NCI-H2081 treated with DMSO at 0.1 percent for 48 hours (cell line): ENCODE measurements at places on chromosomes 16 and 17.

GRCh38 chr16:48538746-48539484 lies 71.1 kb downstream of the N4BP1 start:
- DNase-seq: no peak

GRCh38 chr17:75163074-75163473 lies 8.8 kb upstream of the JPT1 start:
- no peak for DNase-seq

- no peak for DNase-seq
These were observed 38.1 kb upstream of the CCL1 start for GRCh38 chr17:34401165-34401564.

DNA sequence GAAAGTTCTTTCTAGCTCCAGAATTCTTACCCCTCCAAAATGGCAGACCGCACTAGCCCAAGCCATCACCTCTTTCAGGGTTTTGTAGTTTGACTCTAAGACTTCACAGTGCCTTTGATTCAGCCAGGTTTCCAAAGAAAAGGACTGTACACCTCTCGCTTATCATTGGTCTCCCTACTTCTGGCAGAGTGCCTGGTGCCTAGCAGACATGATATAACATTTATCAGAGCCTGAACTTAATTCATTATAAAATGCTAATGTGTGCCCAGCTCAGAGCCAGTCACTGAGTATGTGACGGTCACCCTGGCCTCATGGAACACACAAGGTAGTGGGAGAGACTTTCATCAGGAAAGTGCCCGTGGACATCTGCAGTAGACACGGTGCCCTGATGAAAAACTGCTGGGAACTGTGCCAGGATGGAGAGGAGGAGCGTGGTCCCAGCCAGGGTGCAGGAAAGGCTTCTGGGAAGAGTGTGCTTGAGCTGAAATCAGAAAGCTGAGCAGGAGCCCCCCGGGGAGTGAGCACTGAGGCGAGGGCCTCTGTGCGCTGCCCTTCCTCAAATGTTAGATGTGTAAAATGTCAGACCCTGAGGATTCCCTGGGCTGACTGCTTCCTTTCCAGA lies 34.3 kb upstream of the LGALS9 start:
- no peak for DNase-seq

DNA sequence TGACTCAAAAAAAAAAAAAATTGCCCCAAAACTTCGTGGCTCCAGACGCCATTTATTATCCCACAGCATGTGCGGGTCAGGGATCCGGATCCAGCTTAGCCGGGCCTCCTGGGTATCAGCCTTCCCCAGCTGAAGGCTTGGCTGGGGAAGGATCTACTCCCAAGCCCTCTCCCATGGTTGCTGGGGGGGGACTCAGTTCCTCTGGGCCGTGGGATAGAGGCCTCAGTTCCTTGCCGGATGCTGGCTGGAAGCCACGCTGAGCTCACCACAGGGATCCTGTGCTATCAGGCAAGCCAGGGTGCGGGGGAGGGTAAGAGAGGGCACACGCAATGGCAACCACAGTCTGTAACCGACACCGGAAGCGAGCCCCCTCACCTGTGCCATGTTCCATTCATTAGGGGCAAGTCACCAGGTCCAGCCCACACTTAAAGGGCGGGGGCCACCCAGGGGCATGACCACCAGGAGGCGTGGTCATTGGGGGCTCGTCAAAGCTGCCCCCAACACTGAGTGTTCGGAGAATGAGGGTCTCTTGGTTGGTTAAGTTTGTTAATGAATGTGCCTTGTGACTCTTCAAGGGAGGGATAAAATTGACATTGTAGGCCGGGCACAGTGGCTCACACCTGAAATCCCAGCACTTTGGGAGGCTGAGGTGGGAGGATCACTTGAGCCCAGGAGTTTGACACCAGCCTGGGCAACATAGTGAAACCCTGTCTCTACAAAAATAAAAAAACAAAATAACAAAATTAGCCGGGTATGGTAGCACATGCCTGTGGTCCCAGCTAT lies 210.0 kb upstream of the GSE1 start:
- DNase-seq: no peak

GRCh38 chr17:33138627-33139026 lies 147.0 kb downstream of the SPACA3 start:
- DNase-seq: no peak
